ENCODE measurements at places on chromosomes 2 and 18. TPM values are rescaled to one million over a fixed set of nuclear protein-coding genes. Genes with fewer than 3 reads are reported as not detected.

LINC00305 gene
- not detected for total RNA-seq

SLC5A7 gene
- total RNA-seq = not detected

CDH19 gene
- under 0.01 TPM for total RNA-seq

FSHR gene
- not detected for total RNA-seq

GNAL gene
- 32.4 TPM for total RNA-seq

SULT1C4 gene
- 4.8 TPM for total RNA-seq

UGT1A5 gene
- total RNA-seq = 0.24 TPM

HMSD gene
- not detected for total RNA-seq

REG1B gene
- total RNA-seq = not detected

KCNS3 gene
- total RNA-seq = 20.2 TPM

Data from tracheal epithelial cell (primary cell).